Neural progenitor cell (in vitro differentiated cells): ENCODE measurements at places on chromosomes 1 and 21.

DNA sequence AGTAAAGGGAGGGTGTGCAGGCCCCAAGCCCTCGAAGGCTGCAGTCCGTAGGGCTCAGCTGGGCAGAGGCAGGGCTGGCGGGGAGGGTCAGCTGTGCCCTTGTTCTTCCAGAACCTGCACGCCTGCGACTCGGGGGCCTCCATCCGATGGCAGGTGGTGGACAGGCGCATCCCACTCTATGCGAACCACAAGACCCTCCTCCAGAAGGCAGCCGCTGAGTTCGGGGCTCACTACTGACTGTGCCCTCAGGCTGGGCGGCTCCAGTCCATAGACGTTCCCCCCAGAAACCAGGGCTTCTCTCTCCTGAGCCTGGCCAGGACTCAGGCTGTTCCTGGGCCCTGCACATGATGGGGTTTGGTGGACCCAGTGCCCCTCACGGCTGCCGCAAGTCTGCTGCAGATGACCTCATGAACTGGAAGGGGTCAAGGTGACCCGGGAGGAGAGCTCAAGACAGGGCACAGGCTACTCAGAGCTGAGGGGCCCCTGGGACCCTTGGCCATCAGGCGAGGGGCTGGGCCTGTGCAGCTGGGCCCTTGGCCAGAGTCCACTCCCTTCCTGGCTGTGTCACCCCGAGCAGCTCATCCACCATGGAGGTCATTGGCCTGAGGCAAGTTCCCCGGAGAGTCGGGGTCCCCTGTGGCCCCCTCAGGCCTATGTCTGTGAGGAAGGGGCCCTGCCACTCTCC is 13.6 kb upstream of the LRRC3 start:
- DNase-seq = no peak

GRCh38 chr1:223678841-223679240 is 13.3 kb upstream of the CAPN8 start:
- DNase-seq = no peak

- DNase-seq = peak; percentile 20
These were observed 135.5 kb upstream of the GRIK3 start for GRCh38 chr1:37169743-37170275.

- no peak for DNase-seq
These were observed 586.3 kb downstream of the LRRIQ3 start for GRCh38 chr1:73611681-73612080.

DNA sequence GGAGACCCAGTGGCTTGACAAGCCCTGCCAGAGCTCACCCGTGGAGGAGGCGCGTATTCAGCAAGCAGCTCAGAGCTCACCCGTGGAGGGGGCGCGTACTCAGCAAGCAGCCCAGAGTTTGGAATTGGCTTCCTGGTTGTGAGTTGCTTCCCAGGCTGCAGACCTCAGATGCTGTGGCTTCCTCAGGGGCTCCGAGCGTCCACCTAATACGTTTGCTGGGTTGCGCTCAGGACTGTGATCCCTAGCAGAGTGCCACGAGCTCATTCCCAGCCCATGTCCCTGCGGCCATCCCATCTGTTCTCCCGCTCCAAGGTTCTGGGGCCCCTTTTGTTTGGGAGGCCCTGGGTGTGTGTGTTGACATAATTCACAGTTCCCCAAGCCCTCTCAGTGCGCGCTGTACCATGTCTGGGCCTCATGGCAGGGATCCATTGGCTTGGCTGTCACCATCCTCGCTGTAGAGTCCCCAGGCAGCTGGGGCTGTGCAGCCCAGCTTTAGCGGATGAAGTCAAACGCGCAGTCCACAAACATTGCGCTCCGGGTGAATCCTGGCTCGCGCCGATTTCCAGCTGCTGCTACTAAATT is 3.6 kb downstream of the AJAP1 start:
- DNase-seq = peak; percentile 18

- DNase-seq = no peak
These were observed 68.3 kb downstream of the CAPZB start for GRCh38 chr1:19416921-19417470.

- no peak for DNase-seq
These were observed 4.3 kb downstream of the INAVA start for GRCh38 chr1:200899015-200899386.

DNA sequence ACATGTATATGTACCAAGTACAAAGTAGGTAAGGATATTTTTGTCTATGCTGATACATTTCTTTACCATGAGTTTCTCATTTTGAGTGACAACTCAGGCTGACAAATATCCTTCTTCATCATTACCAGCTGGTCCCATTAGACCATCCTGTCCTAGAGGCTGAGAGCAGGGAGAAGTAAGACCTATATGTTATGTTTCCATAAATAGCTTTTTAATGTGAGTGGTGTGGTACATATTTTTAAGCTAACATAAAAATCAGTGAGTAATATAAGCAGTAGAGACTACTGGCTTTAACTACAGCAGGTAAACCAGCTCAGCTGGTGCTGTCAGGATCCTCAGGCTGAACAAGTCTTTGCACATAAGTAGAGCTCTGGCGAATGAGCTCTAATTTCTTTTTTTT is 62.4 kb downstream of the CLEC20A start:
- no peak for DNase-seq
